ENCODE measurements at places on chromosomes 16 and 17.

DNA sequence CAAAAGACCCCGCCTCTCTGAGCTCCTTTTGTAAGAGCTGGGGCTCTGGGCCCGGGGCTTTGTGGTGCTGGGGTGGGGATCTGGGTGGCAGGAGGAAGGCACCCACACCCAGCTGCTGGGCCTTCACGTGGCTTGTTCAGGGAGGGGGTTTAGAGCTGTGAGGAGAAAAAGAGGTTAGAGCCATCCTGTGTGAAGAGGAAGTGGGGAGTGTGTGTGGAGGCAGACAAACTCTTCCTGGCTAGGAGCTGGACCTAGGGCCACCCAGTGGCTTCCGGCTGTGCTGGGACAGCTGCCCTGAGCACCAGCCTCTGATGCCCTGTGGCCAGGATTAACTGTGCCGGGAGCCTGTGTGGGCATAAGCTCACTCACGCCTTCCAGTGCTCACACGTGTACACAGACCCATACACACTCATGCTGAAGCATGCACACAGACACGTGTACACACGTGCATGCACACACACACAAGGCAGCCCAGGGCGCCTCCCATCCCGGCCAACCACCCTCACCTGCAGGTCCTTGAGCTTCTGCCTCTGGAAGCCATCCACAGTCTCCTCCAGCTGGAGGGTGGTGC lies 7.4 kb downstream of the CIBAR2 start:
- peak; percentile 33 for DNase-seq

- no peak for DNase-seq
Measured at GRCh38 chr17:28888832-28889231, 8.7 kb downstream of the FLOT2 start.

GRCh38 chr17:69870751-69871199 lies 204.2 kb upstream of the KCNJ16 start:
- DNase-seq, result no peak

DNA sequence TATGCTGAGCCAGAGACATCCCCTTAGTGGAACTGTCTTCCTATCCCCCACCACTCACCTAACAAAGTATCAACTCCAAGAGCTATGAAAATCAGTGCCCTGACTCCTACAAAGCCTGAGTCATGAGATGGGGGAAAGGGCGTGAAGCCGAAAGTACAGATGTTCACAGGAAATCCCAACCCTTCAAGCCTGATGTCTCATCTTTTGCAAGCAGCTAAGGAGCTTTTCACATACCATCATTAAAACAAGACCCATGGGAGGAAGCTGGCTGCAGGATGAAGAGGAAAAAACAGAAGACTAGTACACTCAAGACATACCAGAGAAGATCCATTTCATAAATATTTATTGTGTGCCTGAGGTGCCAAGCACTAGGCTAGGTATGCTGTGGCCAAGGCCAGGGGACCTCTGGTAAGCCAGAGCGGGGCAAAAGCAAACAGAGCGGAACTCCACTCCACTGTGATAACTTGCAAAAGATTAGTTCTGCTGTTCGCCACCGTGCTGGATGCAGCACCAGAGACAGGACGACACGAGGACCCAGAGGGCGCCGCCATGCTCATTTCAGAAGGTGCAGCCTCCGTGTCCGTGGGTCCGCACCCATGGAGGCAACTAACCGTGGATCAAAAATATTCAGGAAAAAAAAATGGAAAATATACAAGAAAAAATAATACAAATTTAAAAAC lies 4.5 kb upstream of the MNT start:
- DNase-seq, result no peak

DNA sequence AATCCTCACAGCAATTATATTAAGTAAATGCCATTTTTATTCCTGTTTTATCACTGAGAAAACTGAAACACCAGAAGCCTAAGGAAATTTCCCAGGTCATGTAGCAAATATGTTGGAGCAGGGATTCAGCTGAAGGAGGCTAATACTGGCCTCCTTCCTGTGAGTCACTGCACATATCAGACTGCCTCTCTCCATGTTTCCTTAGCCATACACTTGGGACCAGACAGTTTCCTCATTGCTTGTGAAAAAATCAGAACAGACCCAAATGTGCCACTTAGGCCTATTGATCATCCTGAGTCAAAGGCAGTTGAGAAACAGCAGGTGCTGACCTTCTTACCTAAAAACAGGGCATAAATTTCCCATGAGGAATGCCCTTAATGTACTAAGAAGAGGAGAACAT lies 18.9 kb upstream of the ELAC2 start:
- no peak for DNase-seq

GRCh38 chr17:30716461-30717290 lies 107.8 kb downstream of the CRLF3 start:
- DNase-seq, result no peak

GRCh38 chr17:30297715-30298114 lies 6.0 kb upstream of the BLMH start:
- no peak for DNase-seq

- no peak for DNase-seq
Measured at GRCh38 chr17:69908626-69909368, 166.2 kb upstream of the KCNJ16 start.
